ENCODE measurements at places on chromosomes 3 and 15.

DNA sequence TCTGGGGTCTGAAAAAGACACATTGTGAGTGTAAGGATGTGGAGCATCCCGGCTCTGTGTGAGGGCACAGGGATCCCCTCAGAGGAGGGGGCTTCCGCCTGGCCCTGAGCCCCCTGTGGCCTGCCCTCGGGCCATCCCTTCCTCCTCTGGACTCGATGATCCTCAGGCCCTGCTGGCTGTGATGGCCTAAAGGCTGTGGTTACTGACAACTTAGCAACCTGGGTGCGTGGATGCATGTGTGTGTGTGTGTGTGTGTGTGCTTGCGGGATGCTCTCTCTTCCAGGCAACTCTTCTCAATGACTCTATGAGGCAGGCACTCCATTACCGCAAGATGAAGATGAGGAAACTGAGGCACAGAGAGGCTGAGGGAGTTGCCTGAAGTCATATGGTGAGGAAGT lies 66.0 kb downstream of the ASB7 start:
- no peak for DNase-seq

GRCh38 chr3:171172070-171172469 lies 145.6 kb upstream of the SLC2A2 start:
- peak; percentile 39 for DNase-seq

DNA sequence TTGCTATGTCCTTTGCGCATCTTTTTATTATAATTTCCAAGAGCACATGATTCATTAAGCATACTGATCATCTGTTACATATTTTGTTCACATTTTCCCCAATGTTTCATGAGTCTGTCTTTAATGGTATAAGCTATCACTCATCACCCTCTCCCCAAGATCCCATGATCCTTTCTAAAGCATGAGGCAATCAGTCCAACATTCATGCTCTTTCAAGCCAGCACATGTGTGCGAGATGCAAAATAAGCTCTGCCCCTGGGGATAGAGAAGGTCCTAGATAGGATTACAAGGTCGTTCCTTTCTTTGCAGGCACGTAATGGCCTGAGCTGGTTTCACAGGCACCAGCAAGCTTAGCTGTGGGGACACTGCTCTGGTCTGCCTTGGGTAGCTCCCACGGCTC lies 32.2 kb upstream of the B3GNT5 start:
- no peak for DNase-seq

- no peak for DNase-seq
Measured at GRCh38 chr3:101038393-101038792, 45.2 kb upstream of the ABI3BP start.

DNA sequence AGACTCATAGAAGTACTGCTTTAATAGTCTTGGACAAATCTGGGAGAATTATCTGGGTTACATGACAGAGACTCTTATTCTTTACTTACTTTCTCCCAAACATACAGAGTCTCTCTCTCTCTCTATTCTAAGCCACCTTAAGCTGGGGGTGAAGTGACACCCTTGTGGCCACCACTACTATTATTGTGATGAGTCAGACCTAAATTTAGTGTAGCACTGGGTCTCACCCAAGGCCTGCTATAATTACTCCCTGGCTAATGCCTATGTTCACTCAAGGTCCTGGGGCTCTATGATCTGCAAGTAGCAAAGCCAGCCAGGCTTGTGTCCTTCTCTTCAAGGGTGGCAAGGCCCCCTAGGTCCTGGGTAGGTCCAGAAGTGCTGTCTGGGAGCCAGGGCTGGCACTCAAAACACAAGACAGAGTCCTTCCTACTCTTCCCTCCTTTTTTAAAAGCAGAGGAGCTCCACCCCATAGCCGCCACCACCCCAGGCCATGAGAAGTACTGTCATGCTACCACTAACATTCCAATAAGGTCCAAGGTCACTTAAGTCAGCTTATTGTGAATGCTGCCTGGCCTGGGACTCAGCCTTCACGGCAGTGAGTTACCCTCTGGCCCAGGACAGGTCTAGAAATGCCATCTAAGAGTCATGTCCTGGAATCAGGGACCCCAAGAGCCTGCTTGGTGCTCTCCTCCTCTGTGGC lies 183.6 kb downstream of the POLQ start:
- DNase-seq = no peak

GRCh38 chr3:27353221-27353620 lies 16.0 kb downstream of the NEK10 start:
- DNase-seq = no peak

DNA sequence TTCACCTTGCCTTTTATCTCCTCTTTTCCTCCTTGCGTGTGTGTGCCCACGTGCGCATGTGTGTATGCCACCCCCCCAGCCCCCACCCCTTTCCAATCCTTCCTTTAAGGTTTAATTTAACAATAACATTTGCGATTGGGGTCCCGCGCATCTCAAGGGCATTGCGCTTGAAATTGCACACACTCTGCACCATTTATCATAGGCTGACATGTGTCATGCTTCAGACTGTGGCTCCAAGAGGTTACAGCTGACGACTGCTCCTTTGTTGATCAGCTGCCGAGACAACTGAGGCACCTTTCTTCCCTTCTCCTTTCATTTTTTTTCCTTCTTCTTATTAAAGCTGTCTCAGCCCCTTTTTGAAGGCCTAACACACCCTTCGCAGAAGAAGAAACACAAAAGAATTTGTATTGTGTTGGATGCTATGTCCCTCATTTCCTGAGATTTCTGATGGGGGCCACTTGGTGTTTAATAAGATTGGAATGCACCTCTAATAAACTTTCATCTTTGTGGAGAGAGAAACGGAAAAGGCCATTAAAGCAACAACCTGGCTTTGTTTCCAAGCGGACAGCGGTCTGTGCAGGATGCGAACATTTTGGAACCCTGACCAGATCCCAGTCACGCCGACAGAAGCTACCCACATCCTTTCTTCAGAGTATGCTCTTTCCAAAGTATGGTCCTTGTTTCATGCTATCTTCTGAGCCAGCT lies 470.1 kb downstream of the MCTP2 start:
- DNase-seq = no peak

- no peak for DNase-seq
Measured at GRCh38 chr3:177338697-177339219, 141.5 kb upstream of the TBL1XR1 start.

GRCh38 chr15:27989427-27989826 lies 109.7 kb downstream of the OCA2 start:
- DNase-seq = no peak

DNA sequence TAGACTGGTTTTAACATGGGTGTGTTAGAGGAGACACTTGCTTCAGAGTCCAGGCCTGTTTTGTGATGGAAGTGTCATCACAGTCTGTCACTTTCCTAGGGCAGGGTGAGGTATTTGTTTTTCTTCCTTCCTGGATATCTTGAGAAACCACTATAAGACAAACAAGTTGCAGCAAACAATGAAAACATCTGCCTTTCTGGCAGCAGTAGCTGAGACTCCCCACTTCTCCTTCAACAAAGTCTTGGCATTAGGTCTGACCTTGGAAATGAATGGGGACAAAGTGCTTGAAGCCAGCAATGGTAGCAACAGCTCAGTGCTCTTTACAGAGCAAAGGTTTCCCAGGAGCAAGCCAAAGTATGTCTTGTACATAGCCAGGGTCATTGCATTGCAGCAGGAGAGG lies 64.6 kb downstream of the CD200 start:
- DNase-seq = no peak

DNA sequence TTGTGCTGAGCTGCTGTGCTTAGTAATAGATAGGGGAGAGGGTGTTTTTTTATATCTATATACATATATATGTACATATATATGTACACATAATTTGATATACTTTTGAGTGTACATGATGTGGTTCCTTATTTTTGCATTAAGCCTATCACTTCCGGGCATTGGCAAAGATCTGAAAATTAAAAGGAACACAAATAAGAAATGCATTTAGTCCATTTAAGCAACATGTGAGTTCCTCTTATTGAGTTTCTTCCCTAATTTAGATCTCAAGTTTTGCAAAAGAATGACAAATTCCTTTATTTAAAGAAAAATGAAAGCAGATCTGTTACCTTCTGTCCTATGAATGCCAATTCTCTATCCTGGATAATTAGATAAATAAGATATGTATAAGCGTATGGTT lies 435.1 kb downstream of the LPP start:
- no peak for DNase-seq

- DNase-seq = no peak
Measured at GRCh38 chr3:159789742-159790635, 198.6 kb upstream of the IL12A start.

- DNase-seq = no peak
Measured at GRCh38 chr3:17342119-17342518, 400.3 kb downstream of the TBC1D5 start.

- DNase-seq = no peak
Measured at GRCh38 chr3:39413691-39414420, 7.3 kb downstream of the RPSA start.

DNA sequence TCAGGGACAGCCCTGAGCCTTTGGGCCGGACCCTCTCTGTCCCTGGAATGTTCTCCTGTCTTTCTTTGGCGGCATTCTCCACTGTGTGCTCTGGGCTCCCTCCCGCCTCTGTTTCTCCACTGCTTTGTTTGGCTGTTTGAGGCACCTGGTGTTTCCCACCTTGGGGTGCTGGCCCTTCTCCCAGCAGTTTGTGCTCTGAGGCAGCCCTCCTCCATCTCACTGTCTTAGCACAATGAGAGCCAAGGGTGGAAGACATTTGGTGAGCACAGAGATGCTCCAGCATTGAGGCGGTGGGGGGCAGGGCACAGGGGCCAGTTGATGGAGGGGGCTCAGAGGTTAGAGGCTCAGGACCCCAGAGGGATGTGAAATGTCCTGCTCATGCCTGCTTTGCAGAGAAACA lies 54.3 kb downstream of the RASGRF1 start:
- no peak for DNase-seq

GRCh38 chr3:16906682-16907081 lies 21.9 kb downstream of the PLCL2 start:
- no peak for DNase-seq

DNA sequence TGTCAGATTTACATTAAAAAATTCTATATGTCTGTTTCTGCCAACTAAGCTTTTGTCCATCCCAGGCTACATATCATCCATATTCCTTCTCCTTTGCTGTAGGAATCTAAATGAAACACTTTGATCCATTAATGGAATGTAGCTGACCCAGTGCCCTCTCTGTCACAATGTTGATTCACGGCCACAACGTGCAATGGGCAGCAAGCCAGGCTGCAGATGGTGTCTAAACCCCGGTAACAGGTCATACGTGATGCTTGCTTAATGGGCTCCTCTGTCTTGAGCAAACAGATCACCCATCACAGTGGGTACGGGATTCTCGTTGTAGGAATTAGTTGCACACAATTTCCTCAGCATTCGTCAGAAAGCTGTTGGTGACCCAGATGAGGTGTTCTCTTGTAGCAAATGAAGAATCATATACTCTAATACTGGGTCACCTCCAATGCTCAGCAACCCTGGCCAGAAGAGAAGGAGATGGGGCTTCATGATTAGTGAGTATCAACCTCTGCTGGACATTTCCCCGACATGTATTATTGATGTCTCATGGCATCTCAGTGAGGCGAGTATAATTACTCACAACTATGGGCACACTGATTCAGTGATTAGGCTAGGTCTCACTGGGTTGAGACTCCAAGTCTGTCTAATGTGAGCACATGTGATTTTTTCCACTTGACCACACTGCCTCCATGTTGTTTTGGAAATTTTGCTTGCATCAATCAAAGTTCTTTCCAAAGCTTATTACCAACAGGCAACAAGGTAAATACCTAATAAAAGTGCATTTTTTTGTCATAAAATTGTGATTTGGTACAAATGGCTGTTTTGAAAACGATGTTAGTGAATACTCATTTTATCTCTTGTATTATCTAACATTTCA lies 12.9 kb upstream of the DCBLD2 start:
- DNase-seq = no peak

- DNase-seq = no peak
Measured at GRCh38 chr15:57873564-57874209, 167.2 kb downstream of the POLR2M start.

- DNase-seq = no peak
Measured at GRCh38 chr3:61899700-61900462, 338.5 kb downstream of the PTPRG start.

GRCh38 chr3:308597-309321 lies 112.2 kb downstream of the CHL1 start:
- DNase-seq = no peak

DNA sequence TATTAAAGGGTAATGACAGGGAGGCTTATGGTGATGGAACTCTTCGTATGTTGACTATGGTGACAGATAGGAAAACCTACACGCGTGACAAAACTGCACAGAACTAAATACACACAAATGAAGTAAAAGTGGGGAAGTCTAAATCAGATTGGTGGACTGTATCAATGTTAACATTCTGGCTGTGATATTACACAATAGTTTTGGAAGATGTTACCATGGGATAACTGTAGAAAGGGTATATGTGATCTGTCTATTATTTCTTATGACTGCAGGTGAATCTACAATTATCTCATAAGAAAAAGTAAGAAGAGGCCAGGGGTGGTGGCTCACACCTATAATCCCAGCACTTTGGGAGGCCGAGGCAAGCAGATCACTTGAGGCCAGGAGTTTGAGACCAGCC lies 9.1 kb downstream of the HIGD2B start:
- no peak for DNase-seq

DNA sequence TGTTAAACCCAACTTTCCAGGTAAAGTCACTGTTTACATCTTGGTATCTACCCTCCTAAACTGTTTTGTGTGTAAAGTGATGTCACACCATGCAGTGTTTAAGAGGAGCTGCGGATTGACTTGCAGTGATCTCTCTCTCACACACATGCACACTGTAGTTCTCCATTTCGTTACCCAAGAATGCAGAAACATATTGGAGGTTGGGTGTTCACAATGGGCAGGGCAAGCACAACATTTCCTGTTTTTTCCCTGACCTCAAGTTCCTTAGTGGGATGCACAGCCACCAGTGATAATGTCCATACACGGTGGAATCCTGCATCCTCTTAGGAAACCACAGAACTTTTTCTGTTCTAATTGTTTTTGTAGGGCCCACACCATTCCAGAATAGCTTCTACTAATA lies 85.3 kb upstream of the CFAP20DC start:
- DNase-seq = no peak

DNA sequence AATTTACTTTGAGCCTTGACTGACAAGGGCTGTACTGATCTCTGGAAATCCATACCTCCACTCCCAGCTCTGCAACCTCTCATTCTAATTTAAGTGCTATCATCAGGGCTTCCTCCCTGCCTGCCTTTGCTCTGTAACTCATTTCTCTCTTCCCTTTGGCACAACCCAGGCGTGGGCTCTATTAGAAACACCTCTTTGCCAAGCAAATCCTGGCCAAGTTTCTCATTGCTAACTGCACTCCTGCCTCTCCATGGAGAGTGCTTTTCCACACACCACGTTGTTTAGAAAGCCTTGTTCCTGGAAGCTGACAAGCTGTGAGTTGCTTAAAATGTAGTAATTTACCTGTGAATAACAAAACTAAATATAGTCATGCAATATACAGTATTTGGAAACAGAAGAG lies 20.1 kb upstream of the FSTL1 start:
- DNase-seq = no peak

All from stimulated activated CD4-positive, alpha-beta T cell treated with anti-CD3 and anti-CD28 coated beads, Interleukin-15, amount 100 ng/mL, for 24 hours (primary cell).